ENCODE measurements at places on chromosomes 2 and 18.

GRCh38 chr2:218169757-218170546 is 3.2 kb upstream of the CXCR1 start:
- DNase-seq, result no peak

GRCh38 chr18:76982038-76982437 is 150.5 kb downstream of the MBP start:
- no peak for DNase-seq

DNA sequence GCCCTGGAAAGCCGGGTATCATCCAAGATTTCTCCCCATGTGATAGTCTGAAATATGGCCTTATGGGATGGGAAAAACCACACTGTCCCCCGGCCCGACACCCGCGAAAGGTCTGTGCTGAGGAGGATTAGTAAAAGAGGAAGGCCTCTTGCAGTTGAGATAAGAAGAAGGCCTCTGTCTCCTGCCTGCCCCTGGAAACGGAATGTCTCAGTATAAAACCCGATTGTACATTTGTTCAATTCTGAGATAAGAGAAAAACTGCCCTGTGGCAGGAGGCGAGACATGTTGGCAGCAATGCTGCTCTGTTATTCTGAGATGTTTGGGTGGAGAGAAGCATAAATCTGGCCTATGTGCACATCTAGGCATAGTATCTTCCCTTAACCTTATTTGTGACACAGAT is 26.8 kb downstream of the RUFY4 start:
- DNase-seq, result no peak

DNA sequence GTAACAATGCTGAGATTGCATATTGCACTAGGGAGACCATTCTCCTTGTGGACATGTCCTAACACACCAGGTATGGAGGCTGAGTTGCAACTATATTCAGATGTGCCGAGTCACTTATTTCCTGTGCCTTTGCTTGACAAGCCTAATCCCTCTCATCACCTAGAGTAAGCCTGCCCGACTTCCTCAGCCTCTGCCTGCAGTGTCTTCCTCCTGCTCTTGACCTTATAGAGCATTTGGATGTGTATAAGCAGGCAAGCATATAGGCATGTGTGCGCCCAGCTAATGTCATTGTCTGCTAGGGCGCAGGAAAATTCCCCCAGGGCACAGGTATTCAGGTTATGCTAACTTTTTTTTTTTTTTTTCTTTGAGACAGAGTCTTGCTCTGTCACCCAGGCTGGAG is 316.9 kb downstream of the CDH2 start:
- no peak for DNase-seq

DNA sequence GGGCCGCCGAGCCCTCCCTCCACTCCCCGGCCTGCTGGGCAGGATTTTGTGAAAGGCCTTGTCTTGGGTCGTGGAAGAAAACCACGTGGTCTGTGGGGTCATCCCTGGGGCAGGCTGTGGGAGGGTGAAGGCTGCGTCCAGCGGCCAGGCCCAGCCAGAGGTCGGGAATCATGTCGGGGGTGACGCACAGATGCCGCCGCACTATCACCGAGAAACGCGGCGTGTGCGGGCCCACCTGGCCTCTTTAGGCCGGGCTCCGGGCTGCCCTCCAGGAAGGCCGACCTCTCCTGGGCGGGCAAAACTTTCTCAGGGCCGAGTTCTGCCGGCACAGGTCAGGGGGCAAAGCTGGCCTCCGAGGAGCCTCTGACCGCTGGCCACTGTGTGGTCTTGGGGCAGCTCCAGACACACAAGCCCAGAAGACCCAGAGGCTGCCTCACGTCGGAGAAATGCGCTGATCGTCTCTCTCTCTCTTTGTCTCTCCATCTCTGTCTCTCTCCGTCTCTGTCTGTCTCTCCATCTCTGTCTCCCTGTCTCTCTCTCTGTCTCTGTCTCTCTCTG is 28.4 kb downstream of the NFATC1 start:
- no peak for DNase-seq

GRCh38 chr2:102789349-102790090 is 27.7 kb downstream of the TMEM182 start:
- no peak for DNase-seq

DNA sequence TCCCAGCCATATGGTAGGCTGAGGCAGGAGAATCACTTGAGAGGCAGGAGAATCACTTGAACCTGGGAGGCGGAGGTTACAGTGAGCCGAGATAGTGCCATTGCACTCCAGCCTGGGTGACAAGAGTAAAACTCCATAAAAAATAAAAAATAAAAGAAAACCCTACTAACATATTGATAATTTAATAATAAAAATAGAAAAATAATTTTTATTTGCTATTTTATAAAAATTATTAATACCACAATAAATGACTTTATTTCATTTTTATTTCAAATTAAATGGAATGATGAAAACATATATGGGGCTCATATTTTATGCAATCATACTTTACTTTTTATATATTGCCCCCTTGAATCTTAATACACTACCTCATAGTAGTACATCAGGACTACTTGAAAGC is 20.4 kb downstream of the TMEM182 start:
- DNase-seq, result no peak

- DNase-seq, result no peak
Observed at GRCh38 chr2:217443601-217444000, 559.2 kb downstream of the TNS1 start.

- DNase-seq, result no peak
Observed at GRCh38 chr2:133855526-133855925, 287.3 kb upstream of the NCKAP5 start.

DNA sequence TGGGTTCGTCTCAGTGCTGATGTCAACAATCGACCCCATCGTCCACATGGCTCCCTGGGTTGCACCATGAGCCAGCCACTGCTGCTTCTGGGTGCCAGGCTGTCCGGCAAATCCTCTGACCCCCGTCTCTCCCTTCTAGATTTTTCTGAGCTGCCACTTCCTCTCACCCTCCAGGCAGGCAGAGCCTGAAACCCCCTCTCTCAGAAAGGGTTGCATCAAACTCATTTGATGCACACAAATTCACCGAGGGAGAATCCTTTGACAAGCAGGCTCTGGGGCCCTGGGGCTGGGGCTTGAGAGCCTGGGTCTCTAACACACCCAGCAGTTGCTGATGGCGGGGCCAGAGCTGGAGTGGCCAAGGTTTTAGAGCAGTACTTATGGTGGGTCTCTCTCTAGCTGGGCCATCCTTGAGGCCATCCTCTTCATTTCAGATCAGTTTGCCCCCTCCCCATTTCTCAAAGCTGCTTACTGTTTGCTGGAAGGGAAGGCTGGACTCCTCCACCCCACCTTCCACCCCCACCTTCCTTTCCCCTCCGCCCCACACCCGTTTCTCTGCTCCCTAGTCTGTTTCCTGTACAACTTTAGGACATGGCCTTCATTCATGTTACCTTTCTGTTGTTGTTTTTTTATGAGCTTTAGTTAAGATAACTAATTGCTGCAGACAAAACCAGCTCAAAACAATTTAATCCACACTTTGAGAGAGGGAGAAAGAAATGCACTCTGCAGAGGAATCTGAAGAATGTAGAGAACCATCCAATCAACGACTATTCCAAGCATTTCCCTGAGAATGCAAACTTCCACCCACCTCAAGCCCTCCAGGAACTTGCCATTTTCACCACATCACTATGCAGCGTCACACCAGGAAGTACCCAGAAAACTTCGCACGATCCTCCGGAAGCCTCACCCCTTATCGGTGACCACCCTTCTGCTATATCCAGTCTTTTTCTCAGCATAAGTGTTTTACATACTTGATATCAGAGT is 69.5 kb downstream of the ARL4C start:
- DNase-seq, result no peak

GRCh38 chr2:223697892-223698645 is 95.9 kb upstream of the SCG2 start:
- no peak for DNase-seq

All from stimulated activated CD4-positive, alpha-beta T cell treated with anti-CD3 and anti-CD28 coated beads, Interleukin-15, amount 100 ng/mL, for 1 hour (primary cell).